ENCODE measurements at places on chromosomes 11 and 22. TPM values are rescaled to one million over a fixed set of nuclear protein-coding genes. Genes with fewer than 3 reads are reported as not detected.

DNA sequence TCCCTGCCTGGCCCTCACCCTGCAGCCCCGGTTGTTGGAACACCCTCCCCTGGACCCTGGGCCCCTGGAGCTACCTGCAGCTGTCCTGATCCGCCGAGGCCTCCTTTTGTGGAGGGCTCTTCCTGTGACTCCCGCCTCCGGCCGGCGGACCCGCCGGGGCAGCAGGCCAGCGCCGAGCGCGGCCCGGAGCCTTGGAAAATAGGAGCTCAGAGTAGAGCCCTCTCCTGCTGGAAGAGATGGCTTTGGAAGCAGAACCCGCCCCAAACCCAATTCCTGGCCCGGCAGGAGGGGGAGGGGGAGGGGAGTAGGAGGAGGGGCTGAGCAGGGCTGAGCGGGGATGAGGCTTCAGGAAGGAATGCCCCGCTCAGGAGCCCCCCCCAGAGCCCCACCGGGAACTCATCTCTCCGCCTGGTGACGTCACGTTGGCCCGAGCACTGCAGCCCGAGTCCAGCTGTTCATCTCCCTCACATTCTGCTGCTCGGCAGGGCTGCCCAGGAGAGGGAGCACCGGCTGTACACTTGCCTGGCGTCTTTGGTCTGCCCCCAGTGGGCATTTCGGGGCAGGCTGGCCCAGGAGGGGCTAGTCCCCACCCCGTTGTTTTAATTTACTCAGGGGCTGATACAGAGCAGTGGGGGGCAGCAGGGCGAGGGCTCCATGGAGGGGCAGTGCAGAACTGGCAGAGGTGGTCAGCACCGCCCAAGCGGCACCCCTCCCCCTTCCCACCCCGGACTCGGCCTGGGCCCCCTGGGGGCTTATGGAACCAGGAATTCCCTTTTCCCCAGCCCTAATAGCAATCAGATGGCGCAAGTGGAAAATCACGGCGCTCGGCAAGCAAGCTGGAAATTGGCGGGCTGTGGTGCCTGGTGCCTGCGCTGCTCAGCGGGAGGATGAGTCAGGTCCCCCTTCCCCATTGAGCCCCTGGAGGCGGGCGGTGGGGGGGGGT, at the start of gene MRGPRF:
TSS of gene MRGPRF (minus strand) at position 238 of the 943 bp plus-strand sequence. CDS start 3,345 bp downstream, outside the sequence.
- no peak for DNase-seq

GRCh38 chr11:85748455-85748891, 62.5 kb downstream of the SYTL2 start:
- DNase-seq = no peak

DNA sequence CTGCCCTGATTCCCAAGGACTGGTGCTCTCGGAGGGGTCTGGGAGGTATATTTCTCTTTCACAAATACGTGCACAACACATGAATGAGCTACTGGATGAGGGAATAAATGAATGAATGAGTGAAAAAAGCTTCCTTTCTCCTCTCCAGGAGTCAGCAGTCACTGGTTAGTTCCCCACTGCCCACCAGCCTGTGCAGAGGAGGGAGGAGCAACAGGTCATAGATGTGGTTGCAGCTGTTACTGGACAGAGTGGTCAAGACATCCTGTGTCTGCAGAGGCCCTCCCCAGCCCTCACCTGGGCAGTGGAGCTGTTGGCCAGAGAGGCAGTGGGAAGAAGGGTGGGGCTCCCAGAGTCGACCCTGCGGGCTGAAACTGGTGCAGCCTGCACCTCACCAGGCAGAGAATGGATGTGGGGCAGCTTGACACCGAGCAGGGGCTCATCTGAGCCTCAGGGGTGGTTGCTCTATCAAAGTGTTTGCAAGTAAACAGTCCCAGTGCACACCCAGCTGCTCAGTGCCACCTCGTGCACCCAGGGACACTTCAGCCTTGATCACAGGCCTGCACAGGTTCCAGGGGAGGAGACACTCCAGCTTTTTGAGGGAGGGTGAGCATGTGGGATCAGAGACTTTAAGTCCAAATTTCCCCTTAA, 1.4 kb upstream of the VPREB1 start:
- no peak for DNase-seq

Gene MS4A12
- total RNA-seq = not detected

Gene LINC01488
- total RNA-seq = not detected

DNA sequence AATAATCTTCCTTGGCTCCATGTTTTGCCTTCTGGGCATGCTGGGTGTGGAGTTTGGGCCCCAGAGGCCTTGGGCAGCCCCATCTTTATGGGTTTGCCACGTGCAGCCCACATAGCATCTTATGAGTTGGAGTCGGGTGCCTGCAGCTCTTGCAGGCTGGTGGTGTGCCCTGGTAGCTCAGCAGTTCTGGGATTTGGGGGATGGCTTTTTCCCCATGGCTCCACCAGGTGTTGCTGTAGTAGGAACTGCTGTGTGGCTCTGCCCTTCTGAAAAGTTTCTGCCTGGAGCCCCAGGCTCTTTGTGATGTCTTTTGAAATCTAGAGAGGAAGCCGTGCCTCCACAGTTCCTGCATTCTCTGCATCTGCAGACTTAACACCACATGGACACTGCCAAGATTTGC, 16.8 kb downstream of the EED start:
- no peak for DNase-seq

DNA sequence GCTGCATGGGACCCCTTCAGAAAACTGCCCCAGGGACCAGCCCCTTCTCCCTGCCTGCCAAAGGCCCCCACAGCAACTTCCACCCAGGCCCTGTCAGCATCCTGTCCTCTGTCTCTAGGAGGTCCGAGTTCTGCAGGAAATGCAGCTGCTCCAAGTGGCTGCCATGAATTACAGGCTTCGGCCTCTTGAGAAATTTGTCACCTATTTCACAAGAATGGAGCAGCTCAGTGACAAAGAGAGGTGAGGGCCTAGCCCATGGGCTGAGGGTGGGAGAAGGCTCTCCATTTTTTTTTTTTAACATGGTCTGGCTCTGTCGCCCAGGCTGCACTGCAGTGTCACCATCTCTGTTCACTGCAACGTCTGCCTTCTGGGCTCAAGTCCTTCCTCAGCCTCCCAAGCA, 7.3 kb downstream of the RGL4 start:
- DNase-seq = no peak

Gene MS4A7
- total RNA-seq = not detected

- DNase-seq = no peak
Observed at GRCh38 chr11:78870655-78871054, 296.0 kb upstream of the NARS2 start.

GRCh38 chr11:95485115-95485900, 254.3 kb upstream of the SESN3 start:
- no peak for DNase-seq

GRCh38 chr11:90629229-90629806, 406.5 kb upstream of the CHORDC1 start:
- DNase-seq = no peak

- DNase-seq = no peak
Observed at GRCh38 chr22:30444632-30445437, 19.3 kb downstream of the MTFP1 start.

- no peak for DNase-seq
Observed at GRCh38 chr11:129234978-129235377, 42.9 kb upstream of the ARHGAP32 start.

- DNase-seq = no peak
Observed at GRCh38 chr11:12846786-12847615, 162.1 kb upstream of the RASSF10 start.

Gene FAM180B
- not detected for total RNA-seq

DNA sequence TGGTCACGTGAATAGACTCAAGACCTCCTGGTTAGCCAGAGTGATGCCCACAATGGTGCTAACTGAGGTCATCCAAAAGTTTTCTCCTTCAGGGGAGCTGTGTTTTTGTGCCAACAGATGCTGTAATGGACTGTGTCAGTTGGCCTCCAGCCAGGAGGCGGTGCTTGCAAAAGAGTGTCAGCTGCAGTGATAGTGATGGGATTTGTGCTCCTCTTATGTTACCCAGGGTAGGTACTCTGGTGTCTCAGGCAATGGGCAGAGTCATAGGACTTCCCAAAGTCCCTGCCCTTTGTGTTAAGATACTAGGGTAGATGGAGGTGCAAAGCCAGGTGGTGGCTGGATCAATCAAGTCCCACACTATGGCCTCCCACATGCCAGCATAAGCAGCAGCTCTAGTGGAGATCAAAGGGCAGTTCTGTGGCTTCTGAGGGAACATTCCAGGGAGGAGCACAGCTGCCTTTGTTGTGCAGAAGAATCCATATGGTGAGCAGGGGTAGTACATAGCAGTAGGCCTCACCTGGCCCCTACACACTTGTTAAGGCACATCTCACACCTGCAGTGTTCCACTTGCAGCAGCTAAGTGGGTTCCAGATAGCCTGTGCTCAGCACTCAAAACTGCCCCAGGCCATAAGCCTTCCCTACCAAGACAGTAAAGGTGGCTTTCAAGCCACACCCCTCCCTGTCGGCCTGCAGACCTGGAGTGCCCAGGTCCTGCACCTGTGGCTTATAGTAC, 9.4 kb upstream of the FANCF start:
- DNase-seq = no peak

Gene C22orf31
- total RNA-seq = 0.63 TPM

DNA sequence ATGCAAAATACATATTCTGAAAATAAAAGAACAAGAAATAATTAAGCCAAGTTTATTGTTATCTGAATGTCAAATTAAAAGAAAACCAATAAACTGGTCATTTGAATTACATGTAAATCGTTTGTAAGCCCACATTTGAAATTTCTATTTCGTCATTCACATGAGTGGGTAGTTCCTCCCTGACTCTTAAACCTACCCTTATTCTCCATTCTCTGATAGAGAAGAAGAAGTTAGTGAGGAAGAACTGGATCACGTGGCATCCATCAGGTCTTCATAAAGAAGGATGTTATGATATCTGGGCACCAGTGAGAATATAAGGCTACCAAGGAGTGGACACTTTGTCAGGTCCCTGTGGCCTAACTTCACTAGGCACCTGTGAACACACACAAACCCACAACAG, 328.1 kb downstream of the OPCML start:
- no peak for DNase-seq

DNA sequence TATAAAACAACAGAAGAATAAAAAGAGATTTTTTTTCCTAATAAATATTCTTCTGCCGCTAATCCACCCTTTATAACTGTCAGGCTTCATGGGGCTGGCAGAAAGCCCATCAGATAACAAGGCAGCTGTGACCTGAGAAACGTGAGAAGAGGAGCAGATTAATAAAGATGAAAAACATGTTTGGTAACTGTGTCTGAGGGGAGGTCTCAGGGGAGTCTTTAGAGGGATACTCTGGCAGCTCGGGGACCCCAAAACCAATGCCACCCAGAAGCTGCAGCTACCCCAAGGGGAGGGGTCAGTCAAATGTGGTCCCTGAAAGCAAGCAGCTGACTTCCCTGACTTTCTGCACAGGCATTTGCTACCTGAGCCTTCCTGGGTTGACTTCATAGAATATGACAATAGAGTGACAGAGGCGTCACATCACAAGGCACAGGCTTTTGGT, 48.4 kb upstream of the POU2AF1 start:
- DNase-seq = no peak

DNA sequence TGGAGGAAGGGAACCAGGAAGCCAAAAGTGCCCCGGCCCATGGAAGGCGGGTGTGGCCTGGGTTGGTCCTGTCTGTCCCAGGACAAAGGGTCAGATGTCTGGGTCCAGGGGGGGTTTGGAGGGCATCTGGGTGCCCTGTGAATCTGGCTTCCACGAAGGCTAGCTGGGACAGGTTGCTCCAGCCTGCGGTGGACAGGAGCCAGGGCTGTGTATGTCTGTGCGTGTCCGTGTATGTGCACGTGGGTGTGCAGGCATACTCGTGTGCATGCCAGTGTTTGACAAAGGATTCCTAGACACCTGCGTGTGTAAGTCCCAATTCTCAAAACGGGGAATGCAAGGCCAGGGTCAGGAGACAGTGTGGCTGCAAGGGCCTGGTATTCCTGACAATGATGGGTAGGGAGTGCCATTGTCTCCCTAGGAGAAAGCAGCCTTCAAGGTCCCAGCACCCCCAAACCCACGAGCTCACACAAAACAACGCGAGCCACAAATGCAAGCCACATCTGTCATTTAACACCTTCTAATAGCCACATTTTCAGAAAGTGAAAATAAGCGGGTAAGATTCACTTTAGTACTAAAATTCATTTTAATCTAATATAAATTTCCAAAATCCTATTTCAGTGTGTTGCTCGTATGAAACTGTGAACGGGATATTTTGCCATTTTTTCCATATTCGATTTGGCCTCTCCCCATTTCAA, 78.4 kb upstream of the WNT7B start:
- no peak for DNase-seq

Gene OR4D6
- total RNA-seq = not detected

- DNase-seq = no peak
Observed at GRCh38 chr11:18329196-18329870, 7.0 kb downstream of the GTF2H1 start.

- no peak for DNase-seq
Observed at GRCh38 chr11:59689015-59689414, 20.2 kb upstream of the PATL1 start.

DNA sequence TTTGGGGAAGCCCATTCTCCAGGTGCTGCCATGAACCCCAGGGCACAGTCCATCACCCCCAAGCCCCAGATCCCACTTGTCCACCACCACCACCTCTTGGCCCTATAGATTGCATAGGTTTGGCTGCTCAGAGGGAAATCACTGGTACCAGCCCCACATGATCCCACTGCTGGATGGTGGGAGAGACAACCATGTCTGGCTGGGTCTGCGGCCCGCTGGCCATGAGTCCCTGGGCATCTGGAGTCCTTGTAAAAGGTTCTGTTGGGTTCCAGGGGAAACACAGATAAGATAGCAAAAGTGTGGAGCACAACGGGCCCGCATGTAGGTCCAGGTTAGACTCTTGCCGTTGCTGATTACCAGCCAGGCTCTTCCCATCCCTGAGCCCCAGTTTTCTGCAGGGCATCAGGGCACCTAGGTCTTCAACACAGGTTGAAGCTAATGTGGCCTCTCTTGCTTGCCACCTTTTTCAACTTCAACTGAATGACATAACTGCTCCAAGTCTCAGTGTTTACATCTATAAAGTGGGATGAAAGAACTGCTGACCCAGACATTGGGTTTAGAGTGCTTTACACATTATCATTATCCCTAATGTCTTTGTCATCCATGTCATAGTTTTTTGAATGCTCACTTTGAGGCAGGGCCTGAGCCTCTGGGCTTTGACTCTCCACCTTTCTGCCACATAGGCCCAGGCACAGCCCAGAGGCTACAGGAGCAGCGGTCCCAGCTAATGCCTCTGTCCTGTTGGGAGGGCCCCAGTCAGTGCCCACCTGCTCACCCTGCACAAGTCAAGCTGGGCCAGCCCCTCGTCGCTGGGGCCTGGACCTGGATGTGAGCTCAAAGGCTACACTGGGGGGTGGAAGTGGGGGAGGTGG, 1.0 kb upstream of the TANGO2 start:
- no peak for DNase-seq

DNA sequence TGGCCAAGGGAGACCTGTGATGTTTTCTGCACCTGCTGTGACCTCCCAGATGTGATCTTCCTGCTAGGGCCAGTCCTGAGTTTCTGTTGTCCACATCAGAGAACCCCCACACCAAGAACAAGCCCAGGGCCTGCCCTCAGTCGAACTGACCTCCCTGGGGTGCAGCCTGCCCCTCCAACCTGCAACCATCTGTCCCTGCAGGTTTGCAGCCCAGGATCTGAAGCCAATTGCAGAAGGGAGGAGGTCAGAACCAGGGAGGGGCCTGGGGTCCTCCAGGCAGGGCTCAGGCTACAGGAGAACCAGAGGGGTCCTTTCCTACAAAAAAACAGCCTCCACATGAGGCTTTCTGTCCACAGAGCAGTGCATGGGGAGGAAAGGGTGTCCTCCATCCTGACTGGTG, 807 bp downstream of the TRIM3 start:
- no peak for DNase-seq

Gene NXPE1
- 0.27 TPM for total RNA-seq
